ENCODE measurements at places on chromosomes 1 and 21.

DNA sequence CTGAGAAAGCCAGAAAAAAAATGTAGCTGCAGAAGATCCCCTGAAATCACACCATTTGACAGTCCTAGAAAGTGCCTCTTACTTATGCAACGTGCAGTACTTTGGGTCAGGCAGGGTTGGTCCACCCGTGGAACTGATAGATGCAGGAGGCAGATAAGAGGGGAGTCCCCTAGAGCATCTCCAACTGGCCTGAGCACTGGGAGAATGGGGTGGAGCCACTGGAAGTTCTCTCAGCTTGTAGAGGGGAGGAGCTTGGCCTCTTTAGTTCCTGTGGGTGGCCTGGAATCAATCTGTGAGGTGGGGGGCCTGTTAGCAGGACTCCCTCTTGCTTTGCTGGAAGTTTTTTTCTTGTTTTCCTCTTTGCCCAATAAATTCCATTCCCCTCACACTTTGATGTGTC is 335.7 kb upstream of the NCAM2 start:
- no peak for DNase-seq

DNA sequence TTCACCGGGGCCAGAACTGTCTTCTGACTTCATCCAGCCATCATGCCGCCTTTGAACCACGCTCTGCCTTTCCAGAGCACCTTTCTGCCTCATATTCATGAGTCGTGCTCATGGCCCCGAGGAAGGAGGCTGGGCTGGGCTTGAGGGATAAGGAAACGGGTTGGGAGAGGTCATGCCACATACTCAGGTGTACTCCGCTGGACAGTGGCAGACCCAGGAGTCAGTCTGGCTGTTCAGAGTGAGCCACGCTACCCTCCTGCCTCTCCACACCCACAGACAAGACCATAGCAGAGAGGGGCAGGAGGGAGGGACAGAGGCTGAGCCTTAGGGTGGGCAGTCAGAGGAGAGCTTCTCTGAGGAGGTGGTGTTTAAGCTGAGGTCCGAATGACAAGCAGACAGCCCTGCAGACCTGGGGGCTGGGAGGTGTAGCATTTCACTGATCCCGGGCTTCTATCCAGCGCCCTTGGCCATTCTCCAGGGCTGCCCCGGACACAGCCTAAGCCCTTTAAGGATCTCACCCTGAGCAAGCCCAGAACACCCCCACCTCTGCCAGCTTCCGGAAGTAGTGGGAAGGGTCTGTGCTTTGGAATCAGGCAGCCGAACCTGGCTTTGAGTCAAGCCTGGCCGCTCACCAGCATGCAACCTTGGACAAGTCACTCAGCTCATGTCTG is 102.3 kb downstream of the LACTBL1 start:
- DNase-seq = no peak

GRCh38 chr1:192224396-192224795 is 66.1 kb downstream of the RGS18 start:
- DNase-seq = no peak

DNA sequence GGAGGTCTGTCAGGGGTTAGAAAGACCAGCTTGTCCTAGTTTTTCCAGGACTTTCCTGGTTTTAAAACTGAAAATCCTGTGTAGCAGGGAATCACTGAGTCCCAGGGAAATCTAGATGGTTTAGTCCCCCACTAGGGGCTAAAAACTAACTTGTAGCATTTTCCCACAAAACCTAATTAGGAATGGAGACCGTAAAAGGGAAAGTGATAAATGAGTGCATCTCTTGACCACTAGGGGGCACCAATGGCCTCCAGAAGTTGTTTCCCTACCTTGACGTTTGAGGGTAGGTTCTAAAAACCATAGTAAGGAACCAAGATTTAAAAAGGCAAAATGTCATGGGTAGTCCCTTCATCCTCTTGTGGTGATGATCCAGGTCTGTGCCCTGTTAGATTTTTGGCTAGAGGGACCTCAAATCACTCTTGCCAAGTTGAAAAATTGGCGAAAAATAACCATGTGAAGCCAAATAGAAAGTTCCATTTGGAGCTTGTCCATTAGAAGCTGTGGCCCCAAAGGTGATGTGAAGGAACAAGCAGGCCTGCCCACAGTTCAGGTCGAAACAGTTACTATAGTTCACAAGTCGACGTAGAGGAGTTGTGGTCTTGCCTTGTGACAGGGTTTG is 24.5 kb downstream of the CLIC6 start:
- no peak for DNase-seq

- DNase-seq = no peak
Measured at GRCh38 chr21:42341776-42342542, 8.8 kb downstream of the TFF2 start.

- no peak for DNase-seq
Measured at GRCh38 chr1:171799166-171799565, 17.7 kb downstream of the METTL13 start.

- no peak for DNase-seq
Measured at GRCh38 chr1:46458190-46458589, 31.4 kb upstream of the DMBX1 start.

DNA sequence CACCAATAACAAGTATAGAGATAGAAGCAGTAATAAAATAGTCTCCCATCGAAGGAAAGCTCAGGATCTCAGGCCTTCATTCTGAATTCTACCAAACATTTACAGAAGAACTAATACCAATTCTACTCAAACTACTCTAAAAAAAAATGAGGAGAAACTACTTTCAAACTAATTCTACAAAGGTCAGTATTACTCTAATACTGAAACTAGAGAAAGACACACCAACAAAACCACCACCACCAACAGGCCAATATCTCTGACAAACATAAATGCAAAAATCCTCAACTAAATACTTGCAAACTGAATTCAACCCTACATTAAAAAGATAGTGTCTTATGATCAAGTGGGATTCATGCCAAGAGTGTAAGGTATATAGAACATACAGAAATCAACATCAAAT is 1078.4 kb downstream of the KCNT2 start:
- no peak for DNase-seq

GRCh38 chr1:150282558-150282958 is 204 bp downstream of the CIART start:
- DNase-seq = no peak

DNA sequence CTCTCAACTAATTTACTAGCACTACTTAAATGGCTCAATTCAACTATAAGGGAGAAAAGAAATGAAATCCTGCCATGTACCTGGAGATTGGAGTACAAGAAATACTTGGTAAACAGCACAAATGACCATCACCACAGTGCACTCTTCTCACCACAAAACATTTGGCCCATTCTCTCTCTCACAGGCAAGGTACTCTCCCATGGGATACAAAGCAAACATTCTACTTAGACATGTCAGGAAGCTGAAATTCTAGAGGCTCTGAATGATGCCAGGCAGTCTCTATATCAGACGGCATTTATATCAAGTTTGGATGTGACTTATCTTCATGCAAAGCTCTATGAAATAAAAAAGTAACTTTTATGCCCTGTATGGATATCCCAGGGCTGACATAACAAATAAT is 72.5 kb downstream of the DPT start:
- DNase-seq = no peak

DNA sequence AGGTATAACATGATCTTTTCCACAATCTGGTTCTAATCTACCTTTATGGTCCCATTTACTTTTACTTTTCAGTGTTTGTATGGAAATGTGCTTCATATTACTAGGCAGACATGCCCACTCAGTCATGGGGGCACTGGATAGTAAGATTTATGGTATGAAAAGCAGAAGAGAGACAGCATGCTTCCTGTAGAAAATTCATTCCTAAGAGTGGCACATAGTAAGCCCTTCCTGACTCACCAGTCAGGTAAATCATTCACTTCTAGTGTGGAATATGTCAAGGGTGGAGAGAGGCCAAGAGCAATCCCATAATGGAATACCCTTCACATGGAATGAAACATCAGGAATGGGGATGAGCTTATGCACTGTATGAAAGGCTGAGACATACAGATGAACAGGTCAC is 49.5 kb upstream of the BCL10 start:
- DNase-seq = no peak

DNA sequence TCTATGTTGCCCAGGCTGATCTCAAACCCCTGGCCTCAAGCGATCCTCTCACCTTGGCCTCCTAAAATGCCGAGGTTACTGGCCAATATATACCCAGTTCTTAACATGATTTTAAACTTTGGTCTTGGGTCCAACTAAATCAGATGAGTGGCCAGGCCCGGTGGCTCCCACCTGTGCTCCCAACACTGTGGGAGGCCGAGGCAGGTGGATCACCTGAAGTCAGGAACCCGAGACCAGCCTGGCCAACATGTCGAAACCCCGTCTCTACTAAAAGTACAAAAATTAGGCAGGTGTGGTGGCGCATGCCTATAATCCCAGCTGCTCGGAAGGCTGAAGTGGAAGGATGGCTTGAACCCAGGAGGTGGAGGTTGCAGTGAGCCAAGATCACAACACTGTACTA is 29.6 kb downstream of the TOMM20 start:
- no peak for DNase-seq

DNA sequence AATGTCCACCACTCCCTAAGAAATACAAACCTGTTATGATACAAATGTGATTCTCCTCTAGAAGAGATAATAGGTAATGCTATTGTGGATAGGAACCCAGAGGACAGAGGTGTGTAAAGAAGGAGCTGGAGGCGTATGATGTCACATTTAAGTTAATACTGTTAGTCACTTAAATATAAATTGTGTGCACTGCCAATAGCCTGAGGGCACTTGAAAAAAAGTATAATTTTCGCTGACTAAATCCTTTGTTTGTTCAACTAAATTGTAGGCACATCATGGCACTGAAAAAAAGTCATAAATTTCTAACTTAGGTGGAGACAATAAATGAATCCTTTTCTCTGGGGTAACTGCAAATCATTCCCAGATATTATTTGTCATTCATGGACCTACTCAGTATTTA is 4.4 kb downstream of the RCSD1 start:
- DNase-seq = no peak

DNA sequence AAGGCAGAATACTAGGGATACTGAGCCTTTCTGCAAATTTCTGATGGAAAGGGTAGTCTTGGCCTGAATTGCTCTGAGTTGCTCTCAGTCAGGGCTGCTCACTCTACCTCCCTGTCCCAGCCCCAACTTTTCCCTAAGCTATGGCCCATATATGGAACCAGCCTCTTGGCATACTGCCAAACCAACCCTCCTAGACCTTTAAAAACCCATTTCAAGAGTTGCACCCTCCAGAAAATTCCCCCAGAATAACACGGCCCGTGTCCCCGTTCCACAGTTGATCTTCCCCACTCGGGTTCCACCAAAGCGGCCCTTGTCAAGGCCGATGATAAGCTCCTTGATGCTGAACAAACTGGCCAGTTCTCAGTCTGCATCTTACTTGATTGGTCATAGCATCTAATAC is 25.4 kb downstream of the SYT6 start:
- DNase-seq = no peak

DNA sequence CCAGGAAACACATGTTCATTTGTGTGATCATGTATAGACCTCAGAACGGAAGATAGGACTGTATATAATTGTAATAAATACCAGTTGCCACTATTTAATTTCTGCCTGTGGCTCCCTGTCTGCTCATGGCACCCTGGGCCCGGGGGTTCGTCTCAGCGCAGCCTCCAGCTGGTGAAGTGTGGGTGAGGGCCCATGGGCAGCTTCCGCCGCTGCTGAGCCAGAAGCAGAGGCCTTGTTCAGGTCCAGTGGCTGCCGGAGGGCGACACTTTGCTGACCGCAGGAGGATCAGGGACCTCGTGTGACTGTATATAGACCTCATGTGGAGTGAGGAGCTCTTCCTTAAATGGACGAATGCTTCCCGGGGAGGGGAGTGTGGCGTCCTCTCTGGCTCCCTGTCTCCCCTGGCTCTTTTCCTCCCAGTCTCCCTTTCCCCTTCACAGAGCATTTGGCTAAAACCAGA is 155.9 kb downstream of the PEX14 start:
- no peak for DNase-seq

GRCh38 chr1:63615768-63616420 is 22.7 kb downstream of the PGM1 start:
- peak; percentile 55 for DNase-seq

DNA sequence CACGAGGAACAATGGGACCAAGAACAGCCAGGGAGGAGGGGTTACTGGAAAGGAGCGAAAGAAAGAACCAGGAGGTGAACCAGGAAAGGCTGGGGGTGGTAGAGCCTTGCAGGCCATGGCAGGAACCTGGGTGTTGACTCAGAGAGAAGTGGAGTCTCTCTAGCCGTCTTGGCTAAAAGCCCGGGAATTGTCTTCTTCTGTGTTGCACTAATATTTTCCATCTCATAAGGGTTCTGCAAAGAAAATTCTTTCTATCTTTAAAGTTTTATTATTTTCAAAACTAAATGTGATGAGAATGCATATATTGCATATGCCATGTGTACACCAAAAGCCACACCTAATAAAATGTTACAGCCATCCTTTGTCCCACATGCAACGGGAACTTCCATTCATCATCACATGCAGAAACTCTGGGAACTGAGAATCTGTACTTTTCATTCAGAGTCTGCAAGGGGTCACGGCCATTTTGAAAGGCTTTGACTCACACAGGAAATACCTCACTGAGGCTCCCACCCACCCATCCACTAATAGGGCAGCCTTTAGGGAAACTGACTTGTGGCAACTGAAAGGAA is 38.0 kb downstream of the ERG start:
- DNase-seq = no peak

GRCh38 chr1:117128323-117129079 is 7.0 kb upstream of the TRIM45 start:
- DNase-seq = peak; percentile 41

DNA sequence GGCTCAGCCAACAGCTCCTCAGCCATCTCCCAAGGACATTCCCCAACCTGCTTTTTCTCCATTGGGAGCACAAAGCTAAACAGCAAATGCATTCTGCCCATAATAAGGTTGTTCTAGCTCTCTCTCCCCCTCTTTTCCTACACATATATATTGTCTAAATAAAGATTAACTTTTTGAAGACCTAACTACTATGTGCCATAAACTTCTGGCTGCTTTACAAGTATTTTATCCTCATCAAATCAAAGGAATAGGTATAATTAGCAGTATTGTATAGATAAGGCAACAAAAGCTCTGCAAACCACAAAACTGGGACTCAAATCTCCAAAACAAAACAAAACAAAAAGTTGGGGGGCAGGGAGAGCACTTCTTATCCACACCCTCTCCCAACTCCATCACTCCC is 43.4 kb downstream of the TGFBR3 start:
- DNase-seq = no peak

- no peak for DNase-seq
Measured at GRCh38 chr1:28538286-28538685, 14.6 kb upstream of the TRNAU1AP start.

DNA sequence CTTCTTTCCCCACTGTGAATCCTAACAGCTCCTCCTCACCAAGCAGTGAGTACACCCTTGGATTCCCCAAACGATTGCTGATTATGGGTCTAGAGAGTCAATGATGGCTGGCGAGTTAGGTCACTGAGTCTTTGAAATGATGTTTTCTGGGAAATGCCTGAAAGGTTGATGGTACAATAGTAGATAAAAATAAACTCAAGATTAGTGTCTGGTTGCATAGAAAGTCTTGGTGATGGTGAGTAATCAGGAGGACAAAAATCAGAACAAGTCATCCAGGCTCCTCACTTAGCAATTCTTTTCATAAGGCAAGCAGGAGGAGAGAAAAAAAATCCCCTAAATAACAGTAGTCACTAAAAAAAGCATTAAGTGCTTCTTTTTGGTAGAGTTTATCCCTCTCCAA is 22.6 kb downstream of the HLX start:
- no peak for DNase-seq
